ENCODE measurements at places on chromosomes 3 and 15. TPM values are rescaled to one million over a fixed set of nuclear protein-coding genes. Genes with fewer than 3 reads are reported as not detected.

DNA sequence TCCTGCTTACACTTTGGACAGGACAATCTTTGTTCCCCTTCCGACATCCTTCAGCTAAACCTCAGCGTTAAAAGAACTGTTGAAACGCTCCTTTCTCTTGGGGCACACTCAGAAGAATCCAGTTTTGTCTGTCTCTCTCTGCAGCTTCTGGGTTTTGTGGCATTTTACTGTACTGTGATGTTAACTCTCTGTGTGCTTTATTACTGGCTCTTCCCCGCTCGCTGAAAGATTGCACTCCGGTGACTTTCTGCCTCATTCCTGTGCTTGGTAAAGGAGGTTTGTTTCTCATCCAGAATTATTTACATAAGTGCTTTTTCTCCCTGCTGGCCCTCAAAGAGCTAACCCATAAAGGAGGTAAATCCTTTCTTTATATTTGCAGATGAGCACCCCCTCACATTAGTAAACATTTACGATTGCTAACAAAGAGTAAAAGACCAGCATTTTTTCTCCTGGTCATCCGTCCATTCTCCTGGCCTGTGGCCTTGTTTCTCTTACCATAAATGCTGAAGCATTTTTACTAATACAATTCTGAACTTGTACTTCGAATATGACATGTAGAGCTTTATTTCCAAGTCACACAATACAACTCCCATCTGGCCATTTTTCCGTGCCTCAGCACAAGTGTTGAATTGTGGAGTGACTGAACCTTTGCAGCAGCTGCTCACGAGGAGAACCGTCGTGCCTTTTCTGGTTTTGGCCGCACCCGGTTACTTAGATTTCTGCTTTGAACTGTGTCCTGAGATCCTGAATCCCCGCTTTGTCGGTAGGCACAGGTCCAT lies 69.3 kb upstream of the RPL35A start:
- peaks cover 4% of the 10 kb centered on the region for H3K36me3 ChIP-seq
- H3K27ac ChIP-seq = no peak overlapping the region
- H3K27me3 ChIP-seq = no peaks in the 10 kb centered on the region

GRCh38 chr15:99076109-99076508 lies 28.8 kb upstream of the SYNM start:
- no peak overlapping the region for H3K4me3 ChIP-seq
- no peaks in the 10 kb centered on the region for H3K27me3 ChIP-seq
- H3K36me3 ChIP-seq = no peaks in the 10 kb centered on the region
- H3K27ac ChIP-seq = no peak overlapping the region
- no peak for DNase-seq

DNA sequence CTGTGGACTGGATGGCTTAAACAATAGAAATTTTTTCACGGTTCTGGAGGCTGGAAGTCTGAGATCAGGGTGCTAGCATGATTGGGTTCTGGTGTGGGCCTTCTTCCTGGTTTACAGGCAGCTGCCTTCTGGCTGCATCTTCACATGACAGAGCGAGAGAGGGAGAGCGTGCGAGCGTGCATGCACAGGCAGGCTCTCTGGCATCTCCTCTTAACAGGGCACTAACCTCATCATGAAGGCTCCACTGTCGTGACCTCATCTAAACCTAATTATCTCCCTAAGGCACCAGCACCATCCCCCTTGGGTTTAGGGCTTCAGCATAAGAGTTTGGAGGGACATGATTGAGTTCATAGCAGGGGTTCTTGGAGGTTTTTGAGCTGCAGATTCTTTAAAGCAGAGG lies 292.0 kb upstream of the C2CD4B start:
- no peaks in the 10 kb centered on the region for H3K27me3 ChIP-seq
- H3K4me1 ChIP-seq = peaks cover 22% of the 10 kb centered on the region
- no peak overlapping the region for H3K27ac ChIP-seq
- no peaks in the 10 kb centered on the region for H3K36me3 ChIP-seq

- no peaks in the 10 kb centered on the region for H3K4me1 ChIP-seq
- H3K27me3 ChIP-seq = no peaks in the 10 kb centered on the region
- H3K4me3 ChIP-seq = no peak overlapping the region
- no peaks in the 10 kb centered on the region for H3K36me3 ChIP-seq
- DNase-seq = no peak
Observed at GRCh38 chr3:112793326-112794081, 53.2 kb downstream of the CD200R1L start.

DNA sequence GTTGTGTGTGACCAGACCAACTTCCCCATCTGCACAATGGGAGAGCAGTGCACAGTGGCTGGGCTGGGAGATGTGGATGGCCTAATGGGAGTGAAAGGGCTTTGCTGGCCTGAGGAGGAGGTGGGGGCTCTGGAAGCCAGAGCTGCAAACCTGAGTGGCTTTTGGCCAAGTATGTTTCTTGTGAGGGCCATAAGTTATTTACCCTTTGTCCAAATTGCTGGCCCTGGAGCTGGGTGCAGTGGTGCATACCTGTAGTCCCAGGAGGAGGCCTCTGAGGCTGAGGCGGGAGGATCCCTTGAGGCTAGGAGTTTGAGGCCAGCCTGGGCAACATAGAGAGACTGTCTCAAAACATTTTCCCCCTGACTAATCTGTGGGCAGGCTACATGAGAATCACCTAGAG lies 129.1 kb downstream of the WNT7A start:
- no peaks in the 10 kb centered on the region for H3K4me1 ChIP-seq
- no peak overlapping the region for H3K27ac ChIP-seq
- DNase-seq = no peak

DNA sequence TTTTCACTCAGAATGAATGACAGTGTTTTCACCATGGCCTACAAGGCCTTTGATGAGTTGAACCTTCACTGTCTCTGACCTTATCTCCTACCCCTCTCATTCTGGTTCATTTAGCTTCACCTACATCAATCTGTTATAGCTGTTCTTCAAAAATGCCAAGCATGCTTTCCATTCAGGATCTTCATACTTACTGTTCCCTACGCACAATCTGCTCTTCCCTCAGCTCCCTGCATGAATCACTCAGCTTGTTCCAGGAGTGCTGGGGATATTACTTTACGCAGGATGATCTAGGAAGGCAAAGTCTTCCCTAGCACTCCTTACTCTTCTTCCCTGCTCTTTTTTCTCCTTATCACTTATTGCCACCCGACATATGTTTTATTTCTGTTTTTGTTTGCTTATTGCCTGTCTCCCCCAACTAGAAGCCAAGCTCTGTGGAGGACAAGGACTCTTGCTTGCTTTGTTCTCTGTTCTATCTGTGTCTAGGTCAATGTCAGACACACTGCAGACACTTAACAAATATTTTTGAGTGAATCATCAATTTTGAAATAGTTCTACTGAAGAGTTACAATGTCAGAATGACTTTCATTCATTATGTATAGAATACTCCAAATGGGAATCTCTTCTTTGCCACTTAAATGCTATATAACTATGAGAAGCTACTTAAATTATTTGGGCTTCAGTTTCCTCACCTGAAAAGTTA lies 238.3 kb upstream of the FEZF2 start:
- peaks cover 13% of the 10 kb centered on the region for H3K4me1 ChIP-seq
- no peaks in the 10 kb centered on the region for H3K27me3 ChIP-seq
- no peaks in the 10 kb centered on the region for H3K36me3 ChIP-seq
- no peak overlapping the region for H3K4me3 ChIP-seq
- H3K27ac ChIP-seq = no peak overlapping the region

The UBP1 gene
- 42.6 TPM for total RNA-seq
